Stimulated activated CD4-positive, alpha-beta T cell treated with anti-CD3 and anti-CD28 coated beads, Interleukin-2, amount 100 ng/mL, for 4 hours (primary cell): ENCODE measurements at places on chromosomes 7 and 10.

GRCh38 chr7:158603773-158604755 is 16.4 kb upstream of the PTPRN2 start:
- DNase-seq = no peak

DNA sequence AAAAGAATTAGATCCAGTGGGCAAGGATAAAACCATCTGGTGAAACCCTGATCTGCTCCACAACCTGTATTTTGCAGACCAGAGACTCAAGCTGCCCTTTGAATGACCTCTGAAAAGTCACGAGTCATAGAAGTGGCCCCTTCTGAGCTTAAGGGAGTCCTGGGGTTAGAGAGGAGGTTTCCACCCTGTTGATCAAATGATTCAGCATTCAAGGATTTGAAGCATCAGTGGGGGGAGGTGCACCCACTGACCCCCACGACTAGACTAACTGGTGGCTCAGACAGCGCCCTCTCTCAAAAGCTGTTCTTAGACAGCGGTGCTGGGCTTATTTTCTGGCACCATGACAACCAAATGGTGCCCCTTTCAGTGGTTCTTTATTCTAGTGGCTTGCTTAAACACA is 44.3 kb downstream of the PLCE1 start:
- DNase-seq = no peak

- no peak for DNase-seq
Measured at GRCh38 chr10:107553470-107553869, 389.0 kb upstream of the SORCS1 start.

DNA sequence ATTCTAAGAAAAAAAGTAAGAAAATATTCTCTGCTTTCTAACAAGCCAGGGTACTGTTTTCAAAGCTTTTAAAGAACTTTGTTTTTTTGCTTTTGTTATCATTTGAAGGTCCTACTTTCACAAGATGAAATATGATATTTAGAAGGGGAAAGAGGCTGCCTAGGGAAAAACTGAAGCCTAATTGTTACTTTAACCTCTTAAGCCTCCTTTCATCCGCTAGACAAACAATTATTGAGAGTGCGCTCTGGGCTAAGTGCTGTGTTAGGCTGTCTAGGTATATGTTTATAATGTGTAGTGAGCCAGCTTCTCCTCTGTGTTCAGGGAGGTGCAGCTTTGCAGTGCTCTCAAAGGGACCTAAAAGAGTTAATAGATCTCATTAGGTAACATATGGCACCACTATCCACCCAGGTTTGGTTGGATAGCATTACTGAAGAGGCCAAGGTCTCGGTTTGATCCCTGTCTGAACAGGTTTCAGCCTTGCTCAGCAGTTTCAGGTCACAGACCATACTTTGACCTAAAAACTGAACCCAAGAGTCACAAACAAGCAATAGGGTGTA is 17.9 kb downstream of the PDK4 start:
- DNase-seq = no peak

DNA sequence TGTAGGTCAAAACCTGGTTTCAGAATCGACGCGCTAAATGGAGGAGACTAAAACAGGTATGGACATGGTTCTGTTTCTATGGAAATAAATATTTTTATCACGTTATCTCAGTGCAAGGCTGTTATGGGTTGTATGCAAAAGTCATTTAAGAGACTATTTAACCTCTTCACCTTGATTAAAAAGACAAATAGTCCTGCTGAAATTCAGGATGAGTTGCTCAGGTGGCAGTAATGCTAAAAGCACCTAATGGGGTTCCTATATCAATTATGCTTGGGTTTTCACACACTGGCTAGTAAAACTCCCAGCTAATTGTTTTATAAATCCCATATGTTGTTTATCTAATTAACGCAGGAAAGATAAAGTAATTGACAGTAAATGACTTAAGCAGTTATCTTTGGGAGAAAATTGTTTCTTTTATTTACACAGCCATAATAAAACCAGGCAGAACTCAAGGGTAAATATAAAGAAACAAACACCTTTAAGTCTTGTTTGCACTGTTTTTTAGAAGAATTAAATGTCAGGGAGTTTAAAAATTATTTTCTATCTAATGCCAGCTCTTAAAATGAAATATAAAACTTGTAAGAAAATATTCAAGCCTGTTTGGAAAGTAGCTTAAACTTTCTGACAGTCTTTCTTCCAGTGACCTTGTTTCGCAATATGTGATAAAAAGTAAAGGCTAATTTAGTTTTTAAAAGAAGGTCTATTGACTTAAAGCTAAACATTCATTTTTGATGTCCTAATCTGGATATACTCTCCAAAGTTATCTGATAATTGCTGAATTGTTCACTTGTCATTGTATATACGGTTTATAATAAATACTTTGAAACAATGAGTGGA is 3.2 kb downstream of the HHEX start:
- DNase-seq = no peak

- no peak for DNase-seq
Measured at GRCh38 chr7:3688071-3688470, 387.0 kb downstream of the SDK1 start.

GRCh38 chr7:102287111-102287980 is 678 bp downstream of the SH2B2 start:
- DNase-seq = no peak

GRCh38 chr7:116164552-116165306 is 45.6 kb upstream of the TES start:
- DNase-seq = no peak

GRCh38 chr7:135420786-135421185 is 89.1 kb downstream of the CNOT4 start:
- no peak for DNase-seq
